ENCODE measurements at places on chromosomes 16 and 17.

DNA sequence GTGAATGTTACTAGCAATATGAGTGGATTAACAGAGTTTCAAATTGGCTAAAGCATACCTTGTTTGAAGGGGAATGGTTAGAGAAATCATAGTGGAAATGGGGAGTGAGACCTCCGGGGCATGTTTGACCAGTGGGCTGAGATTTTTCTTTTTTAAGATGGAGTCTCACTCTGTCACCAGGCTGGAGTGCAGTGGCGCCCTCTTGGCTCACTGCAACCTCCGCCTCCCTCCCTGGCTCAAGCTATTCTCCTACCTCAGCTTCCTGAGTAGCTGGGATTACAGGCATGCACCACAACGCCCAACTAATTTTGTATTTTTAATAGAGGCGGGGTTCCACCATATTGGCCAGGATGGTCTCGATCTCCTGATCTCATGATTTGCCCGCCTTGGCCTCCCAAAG is 9.6 kb downstream of the CDRT15 start:
- DNase-seq: no peak
- no peak overlapping the region for H3K27ac ChIP-seq
- H3K27me3 ChIP-seq: no peaks in the 10 kb centered on the region
- no peak overlapping the region for H3K4me3 ChIP-seq
- H3K36me3 ChIP-seq: peaks cover 8% of the 10 kb centered on the region

GRCh38 chr16:68252383-68252782 is 7.2 kb downstream of the PLA2G15 start:
- no peaks in the 10 kb centered on the region for H3K27me3 ChIP-seq
- H3K4me1 ChIP-seq: peaks cover 4% of the 10 kb centered on the region
- peaks cover 3% of the 10 kb centered on the region for H3K36me3 ChIP-seq

- peaks cover 12% of the 10 kb centered on the region for H3K4me1 ChIP-seq
- no peaks in the 10 kb centered on the region for H3K27me3 ChIP-seq
- DNase-seq: no peak
- H3K36me3 ChIP-seq: peaks cover 8% of the 10 kb centered on the region
- no peak overlapping the region for H3K4me3 ChIP-seq
These were observed 5.3 kb upstream of the FAAP100 start for GRCh38 chr17:81557276-81558114.

DNA sequence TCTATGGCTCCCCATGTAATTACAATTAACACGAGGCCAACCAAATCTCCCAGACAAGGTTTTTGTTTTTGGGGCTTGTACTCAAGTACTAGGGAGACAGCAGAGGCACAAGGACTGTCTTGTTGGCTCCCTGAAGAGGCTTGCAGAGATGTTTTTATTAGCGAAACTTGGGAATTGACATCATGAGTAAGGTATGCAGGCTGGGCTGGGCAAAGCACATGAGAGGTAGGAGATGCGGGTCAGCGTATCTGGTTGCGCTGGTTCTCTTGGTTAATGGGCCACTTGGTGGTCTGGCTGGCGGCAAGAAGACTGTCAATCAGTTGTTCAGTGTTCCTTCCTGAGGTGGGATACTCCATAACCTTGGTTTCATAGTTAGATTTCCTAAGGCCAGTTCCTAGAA is 28.9 kb downstream of the LCMT1 start:
- H3K4me1 ChIP-seq: no peaks in the 10 kb centered on the region
- no peak for DNase-seq
- no peak overlapping the region for H3K4me3 ChIP-seq
- peaks cover 17% of the 10 kb centered on the region for H3K36me3 ChIP-seq

- peaks cover 47% of the 10 kb centered on the region for H3K4me1 ChIP-seq
- no peak overlapping the region for H3K27ac ChIP-seq
- no peak for DNase-seq
These were observed 37.4 kb downstream of the BPTF start for GRCh38 chr17:67862614-67863217.

DNA sequence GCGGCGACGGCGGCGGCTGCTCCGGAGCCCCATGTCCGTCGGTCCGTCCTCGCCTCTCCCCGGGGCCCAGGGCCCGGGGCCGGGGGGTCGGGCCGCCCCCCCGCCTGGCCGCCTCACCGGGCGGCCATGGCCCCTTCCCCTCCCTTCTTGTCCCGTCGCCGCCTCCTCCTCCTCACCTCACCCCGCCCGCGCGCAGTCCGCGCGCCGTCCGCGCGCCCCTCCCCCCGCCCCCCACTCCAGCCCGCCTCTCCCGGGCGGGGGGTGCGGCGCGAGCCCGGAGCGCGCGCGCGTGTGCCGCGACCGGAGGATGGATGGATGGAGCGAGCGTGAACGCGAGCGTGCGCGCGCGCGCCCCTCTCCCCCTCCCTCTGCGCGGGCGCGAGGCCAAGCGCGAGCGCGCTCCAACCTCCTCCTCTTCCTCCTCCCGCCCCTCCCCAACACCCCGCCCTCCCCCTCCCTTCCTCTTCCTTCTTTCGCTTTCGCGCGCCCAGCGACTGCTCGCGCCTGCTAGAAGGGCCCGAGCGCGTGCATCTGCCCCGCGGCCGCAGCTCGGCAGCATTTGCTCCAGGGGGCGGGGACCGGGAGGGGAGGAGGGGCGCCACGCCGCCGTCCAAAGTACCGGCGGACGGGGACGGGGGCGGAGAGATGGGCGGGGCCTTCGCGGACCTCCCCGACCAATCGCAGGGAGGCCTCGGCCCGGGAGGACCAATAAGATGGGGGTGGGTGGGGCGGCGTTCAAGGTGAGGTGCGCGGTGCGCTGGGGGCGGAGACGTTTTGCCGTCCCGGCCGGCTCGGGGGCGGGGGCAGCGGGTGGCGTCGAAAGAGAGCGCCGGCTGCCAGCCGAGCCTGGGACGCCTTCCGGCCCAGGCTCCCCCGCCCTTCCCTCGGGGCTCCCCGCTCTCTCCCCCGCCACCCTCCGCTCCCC is at the start of gene ATXN7L3:
ATXN7L3 (minus strand) TSS at position 332 of the 925 bp plus-strand sequence. CDS start 1,814 bp downstream, outside the sequence.
- H3K27me3 ChIP-seq: no peaks in the 10 kb centered on the region
- peak within 1 kb of the TSS; percentile 95 for H3K4me3 ChIP-seq
- peaks cover 10% of the 10 kb centered on the region for H3K36me3 ChIP-seq
- peaks cover 45% of the 10 kb centered on the region for H3K4me1 ChIP-seq

DNA sequence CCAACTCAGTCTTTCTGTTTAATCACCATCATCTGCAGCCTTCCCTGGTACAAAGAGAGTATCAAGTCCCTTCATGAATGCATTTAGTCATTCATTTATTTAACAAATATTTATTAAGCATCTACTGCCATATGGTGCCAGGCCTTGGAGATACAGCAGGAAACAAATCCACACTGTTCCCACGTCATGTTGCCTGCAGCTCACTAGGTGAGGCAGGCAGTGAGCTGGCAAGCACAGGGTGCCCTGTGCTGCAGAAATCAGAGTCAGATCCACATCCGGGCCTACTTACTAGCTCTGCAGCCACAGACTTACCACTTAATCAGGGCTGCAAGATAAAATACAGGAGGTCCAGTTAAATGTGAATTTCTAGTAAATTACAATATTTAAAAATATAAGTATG is 38.5 kb upstream of the CES5A start:
- no peak overlapping the region for H3K27ac ChIP-seq
- H3K4me1 ChIP-seq: no peaks in the 10 kb centered on the region
- H3K27me3 ChIP-seq: no peaks in the 10 kb centered on the region
- H3K36me3 ChIP-seq: no peaks in the 10 kb centered on the region
- DNase-seq: no peak
- no peak overlapping the region for H3K4me3 ChIP-seq

DNA sequence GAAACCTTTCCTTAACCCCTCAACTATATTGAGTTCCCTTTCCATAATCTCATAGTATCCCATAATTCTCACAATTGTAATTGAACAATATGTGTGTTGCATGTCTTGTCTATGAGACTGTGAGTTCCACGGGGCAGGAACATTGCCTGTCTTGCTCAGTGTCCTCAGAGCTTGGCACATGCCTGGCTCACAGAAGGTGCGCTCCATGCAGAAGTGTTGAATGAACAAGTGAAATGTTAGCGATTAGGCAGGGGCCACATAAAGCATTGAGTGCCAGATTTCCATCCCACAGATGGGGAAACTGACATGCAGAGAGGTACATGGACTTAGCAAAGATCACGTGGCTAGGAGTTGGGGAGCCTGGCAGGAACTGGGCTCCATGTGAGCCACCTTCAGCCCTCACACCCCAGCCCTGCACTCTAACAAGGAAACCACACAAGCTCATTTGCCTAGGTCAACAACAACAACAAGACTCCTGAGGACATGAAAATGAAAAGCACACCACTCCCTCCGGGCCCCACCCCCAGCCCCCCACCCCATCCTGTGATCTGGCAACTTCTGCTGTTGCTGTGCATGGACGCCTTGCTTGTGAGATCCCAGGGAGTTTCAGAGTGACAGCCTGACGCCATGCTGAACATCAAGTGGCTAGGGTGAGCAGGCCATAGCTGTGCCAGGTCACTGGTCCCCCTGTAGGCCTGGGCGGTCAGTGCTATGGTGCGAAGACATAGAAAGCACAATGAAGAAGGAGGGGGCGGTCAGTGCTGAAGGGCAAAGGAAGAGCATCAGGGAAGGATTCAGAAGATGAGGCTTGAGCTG is 5.0 kb downstream of the PIK3R5 start:
- peak overlapping the region; percentile 53 for H3K4me3 ChIP-seq
- H3K4me1 ChIP-seq: peaks cover 72% of the 10 kb centered on the region
- H3K27ac ChIP-seq: peak overlapping the region; percentile 39
- H3K27me3 ChIP-seq: no peaks in the 10 kb centered on the region

- no peak overlapping the region for H3K27ac ChIP-seq
- H3K4me1 ChIP-seq: no peaks in the 10 kb centered on the region
- H3K4me3 ChIP-seq: no peak overlapping the region
- no peaks in the 10 kb centered on the region for H3K27me3 ChIP-seq
- H3K36me3 ChIP-seq: no peaks in the 10 kb centered on the region
These were observed 961.9 kb downstream of the CDH11 start for GRCh38 chr16:64159976-64160375.

- peak overlapping the region; percentile 14 for H3K4me3 ChIP-seq
- H3K4me1 ChIP-seq: peaks cover 79% of the 10 kb centered on the region
- no peaks in the 10 kb centered on the region for H3K27me3 ChIP-seq
These were observed 24.4 kb downstream of the LASP1 start for GRCh38 chr17:38894276-38894675.

- H3K36me3 ChIP-seq: no peaks in the 10 kb centered on the region
- DNase-seq: no peak
- H3K4me3 ChIP-seq: no peak overlapping the region
- peaks cover 12% of the 10 kb centered on the region for H3K27me3 ChIP-seq
These were observed 2.6 kb downstream of the HSD17B2 start for GRCh38 chr16:82037666-82038065.

DNA sequence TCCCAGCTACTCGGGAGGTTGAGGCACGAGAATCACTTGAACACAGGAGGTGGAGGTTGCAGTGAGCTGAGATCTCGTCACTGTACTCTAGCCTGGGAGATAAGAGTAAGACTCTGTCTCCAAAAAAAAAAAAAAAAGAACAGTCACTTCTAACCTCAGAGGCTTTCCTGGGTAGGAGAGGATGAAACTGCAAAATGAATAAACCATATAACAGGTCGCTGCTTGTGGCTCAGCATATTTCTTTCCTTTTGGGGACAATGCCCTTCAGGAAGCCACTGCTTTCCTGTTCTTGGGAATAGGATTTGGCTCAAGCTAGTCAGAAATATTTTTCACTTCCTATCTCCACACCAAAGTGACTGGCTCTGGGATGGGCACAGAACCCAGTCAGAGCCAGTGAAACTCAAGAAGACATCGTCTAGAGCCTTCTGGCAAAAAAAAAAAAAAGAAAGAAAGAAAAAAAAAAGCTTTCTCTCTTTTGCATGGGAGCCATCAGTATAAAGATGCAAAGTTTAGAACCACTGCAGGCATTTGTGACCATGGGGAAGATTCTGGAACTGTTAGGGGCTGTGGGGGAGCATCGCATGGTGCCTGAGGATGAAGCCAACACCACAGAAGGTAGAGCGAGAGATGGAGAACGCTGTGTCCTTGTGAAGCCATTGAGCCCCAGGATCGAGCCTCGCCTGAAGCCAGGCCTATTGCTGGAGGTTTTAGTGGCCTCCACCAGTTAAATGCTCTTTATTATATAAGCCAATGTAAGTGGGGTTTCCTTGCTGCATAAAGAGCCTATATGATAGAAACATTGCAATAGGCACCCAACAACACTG is 71.8 kb upstream of the MRTFB start:
- peaks cover 12% of the 10 kb centered on the region for H3K4me1 ChIP-seq
- H3K27ac ChIP-seq: no peak overlapping the region
- H3K36me3 ChIP-seq: no peaks in the 10 kb centered on the region
- no peak for DNase-seq
- no peak overlapping the region for H3K4me3 ChIP-seq
- H3K27me3 ChIP-seq: peaks cover 12% of the 10 kb centered on the region

DNA sequence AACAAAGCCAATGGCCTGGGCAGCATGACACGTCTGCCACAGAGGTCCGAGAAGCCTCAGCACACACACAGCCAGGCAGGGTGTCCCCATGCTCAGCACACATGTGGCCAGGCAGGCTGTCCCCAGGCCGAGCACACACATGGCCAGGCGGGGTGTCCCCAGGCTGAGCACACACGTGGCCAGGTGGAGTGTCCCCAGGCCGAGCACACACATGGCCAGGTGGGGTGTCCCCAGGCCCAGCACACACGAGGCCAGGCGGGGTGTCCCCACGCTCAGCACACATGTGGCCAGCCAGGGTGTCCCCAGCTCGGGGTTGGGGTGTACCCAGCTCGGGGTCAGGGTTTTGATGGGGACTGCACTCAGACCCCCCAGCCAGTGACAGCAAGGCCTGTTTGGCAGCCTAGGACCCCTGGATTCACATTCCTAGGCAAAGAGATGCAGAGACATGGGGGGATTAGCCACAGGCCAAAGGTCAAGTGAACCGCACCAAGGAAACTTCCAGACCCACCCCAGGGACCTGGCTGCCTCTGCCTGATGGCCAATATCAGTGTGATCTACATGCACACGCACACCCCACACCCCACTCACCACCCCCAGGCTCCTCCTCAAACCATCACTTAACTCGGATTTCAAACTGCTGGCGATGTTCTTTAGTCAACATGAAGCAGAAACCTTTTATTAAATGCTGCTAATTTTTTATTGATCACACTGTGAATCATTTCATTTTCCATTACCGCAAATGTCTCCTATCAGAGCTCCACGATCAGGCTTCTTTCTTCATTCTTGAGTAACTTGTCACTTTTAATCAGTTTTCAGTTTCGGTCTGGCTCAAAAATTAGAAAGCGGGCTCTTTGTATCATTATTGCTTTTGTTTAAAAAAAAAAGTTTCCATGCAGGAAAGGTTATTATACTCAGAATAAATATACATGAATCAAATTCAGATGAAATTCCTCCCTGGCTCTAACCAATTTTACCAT is 111.4 kb downstream of the ZNF423 start:
- H3K27me3 ChIP-seq: no peaks in the 10 kb centered on the region
- H3K36me3 ChIP-seq: no peaks in the 10 kb centered on the region
- H3K4me3 ChIP-seq: no peak overlapping the region
- H3K4me1 ChIP-seq: no peaks in the 10 kb centered on the region
- H3K27ac ChIP-seq: no peak overlapping the region
- DNase-seq: no peak

- DNase-seq: no peak
- H3K27me3 ChIP-seq: no peaks in the 10 kb centered on the region
- no peak overlapping the region for H3K4me3 ChIP-seq
- peaks cover 8% of the 10 kb centered on the region for H3K4me1 ChIP-seq
- peaks cover 58% of the 10 kb centered on the region for H3K36me3 ChIP-seq
These were observed 28.0 kb downstream of the IKZF3 start for GRCh38 chr17:39836117-39836516.

- no peak overlapping the region for H3K27ac ChIP-seq
- peaks cover 72% of the 10 kb centered on the region for H3K27me3 ChIP-seq
- peak; percentile 48 for DNase-seq
These were observed 774 bp upstream of the MAF start for GRCh38 chr16:79601092-79601930.
